ENCODE measurements at places on chromosomes 5 and 9.

DNA sequence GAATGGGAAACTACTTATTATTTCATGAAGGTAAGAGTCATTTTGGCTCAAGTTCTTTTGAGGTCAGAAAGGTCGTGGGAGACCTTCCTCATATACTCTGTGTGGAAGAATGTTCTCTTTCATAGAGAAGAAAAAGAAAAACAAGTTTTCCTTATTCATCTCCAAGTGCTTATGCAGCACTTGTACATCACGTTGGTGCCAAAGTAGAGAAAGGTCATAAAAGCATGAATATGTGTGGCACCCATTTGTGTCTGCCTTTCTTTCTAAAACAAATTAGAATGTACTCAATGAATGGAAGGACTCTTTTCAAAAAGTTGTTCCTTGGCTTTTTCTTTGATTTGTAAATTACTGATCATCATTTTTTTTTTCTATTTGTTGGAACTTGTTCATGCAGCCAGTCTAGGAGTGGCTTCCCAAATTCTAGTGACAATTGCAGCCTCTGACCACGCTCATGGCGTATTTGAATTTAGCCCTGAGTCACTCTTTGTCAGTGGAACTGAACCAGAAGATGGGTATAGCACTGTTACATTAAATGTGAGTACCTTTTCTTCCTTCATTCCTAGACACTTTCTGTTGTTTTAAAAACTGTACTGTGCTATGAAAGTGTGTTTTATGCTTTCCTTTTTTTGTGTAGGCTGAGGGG, 122.4 kb downstream of the ADGRV1 start:
- DNase-seq = no peak

DNA sequence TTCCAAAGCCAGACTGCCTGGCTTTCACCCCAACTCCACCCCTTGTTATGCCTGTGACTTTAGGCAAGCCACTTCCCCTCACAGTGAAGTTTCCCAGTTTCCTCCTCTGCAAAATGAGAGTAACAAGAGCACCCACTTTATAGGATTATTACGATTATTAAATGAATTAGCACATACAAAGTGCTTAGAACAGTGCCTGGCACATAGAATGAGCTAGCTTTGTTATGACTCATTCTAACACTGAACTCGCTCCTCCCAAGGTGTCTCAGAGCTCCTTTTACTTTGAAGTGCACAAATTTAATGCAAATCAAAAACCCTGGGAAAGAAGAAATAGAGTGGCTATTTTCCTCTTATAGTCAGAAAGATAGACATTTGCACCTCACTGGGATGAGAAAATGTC, 34.3 kb downstream of the DNAH5 start:
- DNase-seq = no peak

- DNase-seq = no peak
Observed at GRCh38 chr9:38670542-38671371, 49.2 kb downstream of the FAM240B start.

GRCh38 chr9:20352591-20352990, 269.7 kb downstream of the MLLT3 start:
- no peak for DNase-seq

DNA sequence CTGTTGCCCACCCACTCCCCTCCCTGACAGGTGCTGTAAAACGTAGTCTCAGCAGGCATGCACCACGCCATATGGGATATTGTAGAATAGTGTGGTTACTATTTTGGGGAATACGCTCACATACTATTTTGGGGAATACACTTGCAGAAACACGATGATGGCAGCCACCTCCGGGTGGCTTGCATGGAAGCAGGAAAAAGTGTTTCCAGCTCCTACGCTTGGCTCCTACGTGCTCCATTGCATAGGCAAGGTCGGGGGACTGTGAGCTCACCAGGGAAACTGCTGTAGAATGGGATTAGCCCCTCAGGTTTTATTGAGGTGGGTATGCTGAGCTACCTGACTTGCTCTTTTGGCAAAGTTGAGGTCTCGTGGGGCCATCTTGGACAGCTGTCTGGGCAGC, 160.3 kb upstream of the NFIL3 start:
- DNase-seq = no peak

DNA sequence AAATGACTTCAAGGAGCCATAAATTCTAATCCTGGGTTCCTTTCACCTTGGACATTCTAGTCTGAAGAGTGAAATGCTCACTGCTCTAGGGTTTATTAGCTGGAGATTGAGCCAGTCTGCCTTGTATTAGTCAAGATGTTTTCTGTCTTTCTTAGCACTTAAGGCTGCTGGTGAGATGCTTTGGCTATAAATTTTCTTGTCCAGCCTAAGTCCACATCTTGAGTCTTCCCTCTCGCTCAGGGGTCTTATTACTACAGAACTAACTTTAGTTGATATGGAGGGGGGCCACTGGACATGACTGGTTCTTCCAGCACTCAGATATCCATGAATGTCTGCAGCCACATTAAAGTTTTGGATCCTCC, 316.4 kb downstream of the ARHGAP26 start:
- DNase-seq = no peak

GRCh38 chr5:154276973-154277331, 86.4 kb downstream of the GALNT10 start:
- peak; percentile 74 for DNase-seq

DNA sequence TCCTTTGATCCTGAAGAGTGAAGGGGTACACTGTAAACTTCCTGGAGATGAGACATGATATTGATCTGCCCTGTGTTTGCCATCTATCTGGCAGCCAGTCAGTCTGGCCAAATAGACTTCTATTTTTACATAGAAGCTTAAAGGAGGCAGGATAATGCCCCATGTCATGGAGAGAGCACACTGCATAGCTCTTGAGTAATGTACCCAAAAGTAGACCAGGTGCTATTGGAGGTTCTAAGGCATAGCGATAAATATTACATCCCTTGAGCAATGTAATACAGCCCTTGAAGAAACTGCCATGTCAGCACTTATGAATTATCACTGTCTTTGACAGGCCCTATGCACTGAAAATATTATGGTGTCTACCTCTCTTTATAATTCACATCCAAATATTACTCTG, 131.8 kb downstream of the GHR start:
- no peak for DNase-seq

DNA sequence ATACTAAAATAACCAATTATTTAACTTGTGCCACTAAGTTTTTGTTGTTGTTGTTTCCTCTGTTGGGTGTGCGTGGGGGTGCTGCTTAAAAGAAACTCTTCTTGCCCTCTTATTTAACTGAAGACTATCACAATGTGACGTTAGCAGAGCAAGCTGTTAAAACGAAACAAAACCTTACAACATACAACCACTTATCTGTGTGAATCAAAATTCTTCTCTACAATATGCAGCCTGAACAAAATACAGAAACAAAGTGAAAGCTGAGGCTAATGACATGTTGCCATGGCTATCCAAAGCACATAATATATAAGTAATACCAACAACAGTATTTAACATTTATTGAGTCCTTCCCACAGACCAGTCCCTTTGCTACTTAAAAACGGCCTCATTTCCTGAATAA, 291.0 kb downstream of the FBXL17 start:
- DNase-seq = no peak

DNA sequence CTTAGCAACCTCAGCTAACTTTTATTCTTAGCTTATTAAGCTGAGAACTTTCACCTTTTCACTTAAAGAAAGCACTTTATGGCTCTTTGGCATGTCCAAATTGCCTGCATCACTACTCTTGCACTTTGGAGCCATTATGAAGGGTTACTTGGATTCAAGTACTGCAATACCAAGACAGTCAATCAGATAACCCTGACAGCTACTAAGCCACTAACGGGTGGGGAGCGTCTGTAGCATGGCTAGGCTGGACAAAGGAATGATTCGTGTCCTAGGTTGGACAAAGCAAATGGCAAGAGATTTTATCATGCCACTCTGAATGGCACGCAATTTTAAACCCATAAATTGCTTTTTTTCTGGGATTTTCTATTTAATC, 39.6 kb downstream of the TRPM6 start:
- DNase-seq = no peak

DNA sequence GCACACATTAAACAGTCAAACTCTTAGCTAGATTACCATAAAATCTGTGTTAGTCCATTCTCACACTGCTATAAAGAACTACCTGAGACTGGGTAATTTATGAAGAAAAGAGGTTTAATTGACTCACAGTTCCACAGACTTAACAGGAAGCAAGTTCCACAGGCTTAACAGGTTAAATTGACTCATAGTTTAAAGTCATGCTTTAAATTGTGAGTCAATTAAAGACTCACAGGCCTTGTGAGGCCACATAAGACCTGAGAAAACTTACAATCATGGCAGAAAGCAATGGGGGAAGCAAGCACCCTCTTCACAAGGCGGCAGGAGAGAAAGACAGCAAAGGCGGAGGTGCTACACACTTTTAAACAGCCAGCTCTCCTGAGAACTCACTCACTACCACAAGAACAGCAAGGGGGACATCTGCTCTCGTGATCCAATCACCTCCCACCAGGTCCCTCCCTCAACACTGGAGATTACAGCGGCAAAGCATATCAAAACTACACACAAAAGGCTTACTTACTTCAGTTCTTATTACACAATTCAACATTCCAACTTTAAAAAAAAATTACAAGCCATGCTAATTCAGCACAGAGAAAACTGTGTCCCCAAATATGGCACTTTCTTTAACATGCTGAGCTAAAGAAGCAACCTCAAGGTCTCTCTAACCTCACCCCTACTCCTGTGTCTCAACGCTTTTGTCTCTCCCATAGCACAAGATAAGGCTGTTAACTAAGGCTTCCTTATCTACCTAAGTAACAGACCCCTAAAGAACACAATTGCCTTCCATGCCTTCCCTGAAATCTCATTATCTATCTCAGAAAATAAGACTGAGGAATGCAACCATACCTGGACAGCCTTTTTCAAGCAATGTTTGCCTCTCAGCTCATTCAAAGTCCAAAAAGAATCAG, 805.1 kb downstream of the NR2F1-AS1 start:
- no peak for DNase-seq

GRCh38 chr5:81854915-81855314, 104.0 kb upstream of the SSBP2 start:
- DNase-seq = no peak

DNA sequence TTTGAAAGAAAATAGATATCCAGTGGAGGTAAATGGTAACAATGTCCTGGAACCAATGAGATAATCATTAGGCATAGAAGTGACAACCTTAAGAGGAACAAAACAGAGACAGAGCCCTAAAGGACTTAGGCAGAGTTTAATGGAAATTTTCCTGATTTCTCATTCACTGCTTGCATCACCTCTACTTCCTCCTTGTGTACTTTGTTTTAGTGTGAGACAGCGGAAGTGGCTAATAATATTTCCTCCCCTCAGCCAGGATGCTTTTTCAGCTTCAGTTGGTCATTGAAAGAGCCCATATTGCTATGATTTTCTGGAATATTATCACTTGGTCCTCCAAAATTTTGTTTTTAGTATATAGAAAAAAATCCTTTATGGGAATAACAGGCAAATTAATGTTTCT, 153.4 kb upstream of the MPDZ start:
- DNase-seq = no peak

DNA sequence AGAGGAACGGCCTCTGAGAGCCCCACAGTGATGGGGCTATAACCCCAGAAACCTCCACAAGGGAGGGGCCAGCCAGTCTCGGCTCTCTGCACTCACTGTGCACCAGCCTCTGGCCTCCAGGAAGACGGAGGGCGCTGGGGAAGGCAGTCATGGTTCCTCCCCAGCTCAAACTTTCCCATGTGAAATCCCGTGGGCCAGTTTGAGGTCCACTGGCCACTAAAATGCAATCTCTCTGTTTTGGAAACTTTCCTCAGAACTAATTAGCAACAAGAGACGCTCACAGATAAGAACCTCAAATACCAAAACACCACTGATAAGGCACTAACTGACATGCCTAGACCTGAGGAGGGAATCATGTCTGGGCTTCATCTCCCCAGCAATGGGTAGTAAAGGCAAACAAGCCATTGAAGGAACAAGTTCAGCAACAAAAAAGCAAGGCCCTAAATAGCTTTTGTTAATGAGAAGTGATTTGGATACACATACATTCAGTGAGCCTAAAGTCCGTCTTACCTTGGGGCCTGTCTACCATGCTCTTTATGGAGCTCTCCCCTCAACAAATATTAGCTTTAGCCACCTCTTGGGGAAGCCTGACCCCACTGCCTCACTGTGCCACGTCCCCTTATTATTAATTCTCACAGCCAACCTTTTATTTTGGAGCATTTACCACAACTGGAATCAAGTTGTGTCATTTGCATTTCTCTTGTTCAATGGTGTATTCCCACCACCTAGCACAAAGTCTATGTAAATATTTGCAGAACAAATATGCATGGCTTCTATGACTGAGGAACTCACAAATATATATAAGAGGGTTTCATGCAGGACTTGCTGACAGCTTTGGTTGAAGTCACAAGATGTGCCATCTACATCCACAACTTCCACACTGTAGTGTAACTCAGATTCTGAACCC, 56.1 kb upstream of the GLRX start:
- no peak for DNase-seq

- no peak for DNase-seq
Observed at GRCh38 chr5:140055152-140055551, 12.1 kb upstream of the NRG2 start.

DNA sequence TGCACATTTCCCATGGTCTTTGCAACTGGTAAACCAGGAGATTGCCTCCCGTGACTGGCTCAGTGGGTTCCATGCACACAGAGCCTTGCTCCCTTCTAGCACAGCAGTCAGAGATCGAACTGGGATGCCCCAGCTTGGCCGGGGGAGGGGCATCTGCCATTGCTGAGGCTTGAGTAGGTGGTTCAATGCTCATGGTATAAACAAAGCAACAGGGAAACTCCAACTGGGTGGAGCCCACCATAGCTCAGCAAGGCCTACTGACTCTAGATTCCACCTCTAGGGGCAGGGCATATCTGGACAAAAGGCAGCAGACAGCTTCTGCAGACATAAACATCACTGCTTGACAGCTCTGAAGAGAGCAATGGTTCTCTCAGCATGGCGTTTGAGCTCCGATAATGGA, 67.0 kb upstream of the PPP1R2B start:
- no peak for DNase-seq

DNA sequence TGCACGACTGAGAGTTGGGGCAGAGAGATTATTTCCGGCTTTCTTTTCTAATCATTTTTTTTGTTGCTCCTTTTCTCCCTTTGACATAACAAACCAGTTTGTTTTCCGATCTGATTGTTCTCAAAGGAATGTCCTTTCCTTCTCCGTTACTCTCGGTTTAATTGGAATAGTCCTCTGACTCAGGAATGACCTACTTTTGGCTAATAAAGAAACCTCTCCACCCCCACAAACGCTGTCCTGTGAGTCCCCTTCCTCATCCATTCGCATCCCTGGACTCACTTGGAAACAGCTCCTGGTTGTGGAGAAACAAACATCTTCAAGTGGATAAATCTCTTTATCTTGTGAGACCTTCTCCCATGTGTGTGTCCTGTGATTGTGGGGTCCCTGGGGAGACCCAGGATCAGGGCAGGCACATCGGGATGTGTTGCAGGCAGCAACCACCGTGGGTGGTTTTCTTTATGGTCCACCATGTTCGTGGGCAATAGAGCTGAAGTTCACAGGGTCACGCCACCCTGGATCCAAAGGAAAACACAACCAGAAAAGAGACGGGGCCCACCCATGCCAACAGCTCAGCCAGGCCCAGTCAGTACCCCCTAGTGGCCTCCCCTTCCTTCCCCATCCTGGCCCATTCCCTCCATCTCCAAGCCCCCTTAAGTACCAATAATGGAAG, 45.2 kb upstream of the NEK6 start:
- DNase-seq = peak; percentile 36
